ENCODE measurements at places on chromosomes 6 and 20.

DNA sequence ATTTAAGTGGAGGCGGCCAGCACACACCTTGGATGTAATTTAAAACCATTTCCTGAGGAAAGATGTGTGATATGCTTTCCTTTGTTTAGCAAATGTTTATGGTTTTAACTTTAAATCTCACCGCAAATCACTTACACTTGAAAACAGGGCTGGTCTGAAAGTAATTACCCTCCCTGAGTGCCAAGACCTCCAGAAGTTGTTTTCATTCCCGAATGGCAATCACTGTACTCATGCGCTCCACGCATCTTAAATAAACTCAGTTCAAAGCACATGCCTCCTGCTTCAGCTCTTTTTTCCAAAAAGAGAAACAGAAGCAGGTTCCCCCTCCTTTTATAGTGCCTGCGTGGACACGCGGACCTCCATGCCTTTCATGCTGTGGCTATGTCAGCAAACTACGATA is 224.0 kb downstream of the SMOC2 start:
- DNase-seq = no peak

- DNase-seq = no peak
These were observed 56.4 kb downstream of the TAF4 start for GRCh38 chr20:62009322-62009721.

GRCh38 chr6:146381486-146381885 is 162.1 kb upstream of the RAB32 start:
- no peak for DNase-seq

GRCh38 chr6:167831281-167831828 is 4.6 kb downstream of the AFDN start:
- no peak for DNase-seq

DNA sequence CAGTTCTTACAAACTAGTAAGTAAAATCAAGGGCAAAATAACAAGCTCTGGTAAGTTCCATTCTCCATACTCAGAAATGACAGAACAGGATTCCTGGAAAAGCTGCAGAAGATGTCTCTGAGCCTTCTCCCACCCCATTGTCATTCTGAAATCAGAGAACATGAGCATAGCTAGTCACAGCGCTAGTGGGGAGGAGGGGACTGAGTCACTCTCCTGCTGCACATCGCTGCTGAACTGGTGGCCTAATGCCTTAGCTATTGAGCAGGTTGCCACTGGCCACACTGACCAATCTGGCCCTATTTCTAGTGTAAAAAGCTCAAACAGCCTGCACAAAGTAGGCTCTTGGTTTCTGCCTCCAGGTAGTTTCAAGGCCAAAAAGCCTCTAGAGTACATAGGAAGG is 26.1 kb upstream of the RIPPLY2 start:
- no peak for DNase-seq

DNA sequence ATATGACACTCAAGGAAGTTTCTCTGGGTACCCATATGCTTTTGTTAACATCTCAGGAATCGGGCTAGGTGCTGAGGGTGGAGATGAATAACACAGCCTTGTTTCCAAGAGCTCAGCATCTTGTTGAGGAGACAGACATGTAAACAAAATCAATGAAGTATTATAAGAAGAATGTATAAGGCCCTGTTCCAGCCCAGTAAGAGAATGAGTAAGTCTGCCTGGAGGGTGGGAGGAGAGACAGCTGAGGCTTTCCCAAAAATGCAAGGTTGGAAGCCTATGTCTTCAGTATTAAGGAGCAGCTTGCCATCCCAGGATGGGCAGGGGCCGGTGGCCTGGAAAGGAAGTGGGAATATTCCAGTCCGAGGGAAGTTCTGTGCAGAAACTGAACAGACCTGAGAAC is 615.3 kb upstream of the BTBD3 start:
- no peak for DNase-seq

- no peak for DNase-seq
These were observed 112.0 kb upstream of the BEND6 start for GRCh38 chr6:56842686-56843475.

GRCh38 chr6:143936778-143937667 is 71.0 kb downstream of the PLAGL1 start:
- no peak for DNase-seq

DNA sequence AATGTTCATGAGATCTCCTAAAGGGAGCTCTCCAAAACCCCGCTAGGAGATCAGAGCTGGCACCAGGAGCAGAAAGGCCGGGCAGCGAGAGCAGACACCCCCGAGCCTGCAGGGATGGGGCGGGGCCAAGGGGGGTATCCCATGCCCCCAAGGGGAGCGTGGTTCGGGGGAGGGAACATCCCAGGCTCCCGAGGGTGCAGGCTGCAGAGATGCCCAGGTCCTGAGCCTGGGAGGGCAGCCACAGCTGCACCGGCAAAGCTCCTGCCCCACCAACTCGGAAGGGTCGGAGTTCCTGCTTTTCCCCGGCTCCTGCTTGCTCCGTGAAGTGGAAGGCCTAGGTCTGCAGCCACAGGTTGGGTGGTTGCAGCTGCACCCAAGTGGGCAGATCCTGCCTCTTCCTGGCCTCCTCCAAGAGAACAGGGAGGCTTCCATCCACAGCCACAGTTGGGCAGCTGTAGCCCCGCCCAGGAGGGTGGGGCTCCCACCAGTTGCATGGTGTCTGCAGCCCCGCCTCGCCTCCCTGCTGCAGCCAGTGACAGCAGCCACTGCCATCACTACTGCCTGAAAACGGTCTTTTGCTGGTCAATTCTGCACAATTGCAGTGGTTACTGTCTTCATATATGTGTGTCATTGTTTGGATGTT is 13.4 kb upstream of the GMNN start:
- no peak for DNase-seq

DNA sequence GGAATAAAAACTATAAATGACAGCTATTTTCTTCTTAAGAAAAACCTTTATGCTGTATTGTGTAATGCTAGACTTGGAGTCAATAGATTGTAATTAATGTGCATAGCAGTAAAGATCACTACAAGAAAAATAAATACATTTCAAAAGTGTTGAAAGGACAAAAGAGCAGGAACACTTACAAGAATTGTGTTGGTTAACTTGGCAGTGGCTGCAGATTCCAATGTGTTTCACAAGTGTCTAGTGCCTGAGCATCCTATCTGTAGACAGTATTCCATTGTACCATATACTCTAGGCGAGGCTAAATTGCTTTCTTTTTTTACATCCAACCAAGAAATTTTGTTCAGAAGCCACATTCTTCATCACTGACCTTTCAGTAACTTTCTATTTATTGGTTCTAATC is 924.1 kb downstream of the EPHA7 start:
- DNase-seq = no peak

DNA sequence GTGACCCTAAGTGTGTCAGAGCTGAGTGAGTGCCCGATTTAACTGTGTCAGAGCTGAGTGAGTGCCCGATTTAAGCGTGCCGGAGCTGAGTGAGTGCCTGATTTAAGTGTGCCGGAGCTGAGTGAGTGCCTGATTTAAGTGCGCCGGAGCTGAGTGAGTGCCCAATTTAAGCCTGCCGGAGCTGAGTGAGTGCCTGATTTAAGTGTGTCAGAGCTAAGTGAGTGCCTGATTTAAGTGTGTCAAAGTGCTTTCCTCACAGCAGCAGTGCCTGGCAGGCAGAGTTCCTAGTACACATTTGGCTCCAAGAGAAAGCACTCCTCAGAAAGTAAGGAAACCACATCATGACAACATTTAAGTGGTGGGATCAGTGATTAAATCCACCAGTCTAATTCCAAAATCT is 13.2 kb downstream of the SERAC1 start:
- DNase-seq = no peak

DNA sequence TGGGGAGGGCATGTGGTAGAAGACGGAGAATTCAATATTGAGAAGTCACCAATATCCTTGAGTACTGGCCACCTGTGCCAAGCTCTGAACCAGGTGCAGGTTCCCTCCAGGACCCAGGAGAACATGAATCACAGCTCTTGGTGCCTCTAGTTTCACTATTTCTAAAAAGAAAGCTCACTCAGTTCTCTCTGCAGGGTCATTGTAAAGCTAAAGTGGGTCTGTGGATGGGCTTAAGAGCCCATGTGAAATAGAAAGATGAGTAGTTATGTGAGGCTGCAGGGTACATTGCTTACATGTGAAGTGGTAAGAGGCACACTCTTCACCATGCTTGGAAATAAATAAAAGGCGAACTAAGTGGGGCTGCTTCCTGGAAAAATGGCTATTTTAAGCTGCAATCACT is 43.6 kb downstream of the ZNF831 start:
- DNase-seq = no peak

DNA sequence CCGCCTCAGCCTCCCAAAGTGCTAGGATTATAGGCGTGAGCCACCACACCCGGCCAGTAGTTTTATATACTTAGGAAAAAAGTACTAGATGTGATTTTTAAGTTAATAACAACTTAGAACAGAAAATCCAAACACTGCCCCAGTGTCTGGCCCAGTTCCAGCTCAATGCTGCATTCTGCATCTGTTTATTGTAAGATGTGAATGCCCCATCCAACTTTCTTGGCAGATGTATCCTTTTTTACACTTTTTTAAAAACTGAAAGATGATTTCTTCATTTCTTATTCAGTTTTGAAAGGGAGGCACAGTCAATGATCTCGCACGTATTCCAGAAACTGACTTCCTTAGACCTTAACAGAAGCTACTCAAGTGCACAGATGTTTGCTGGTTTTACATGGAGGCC is 85.6 kb upstream of the SRSF6 start:
- no peak for DNase-seq

- DNase-seq = no peak
These were observed 18.3 kb downstream of the CPNE5 start for GRCh38 chr6:36820700-36821580.

GRCh38 chr20:53048387-53048786 is 76.2 kb downstream of the TSHZ2 start:
- no peak for DNase-seq

DNA sequence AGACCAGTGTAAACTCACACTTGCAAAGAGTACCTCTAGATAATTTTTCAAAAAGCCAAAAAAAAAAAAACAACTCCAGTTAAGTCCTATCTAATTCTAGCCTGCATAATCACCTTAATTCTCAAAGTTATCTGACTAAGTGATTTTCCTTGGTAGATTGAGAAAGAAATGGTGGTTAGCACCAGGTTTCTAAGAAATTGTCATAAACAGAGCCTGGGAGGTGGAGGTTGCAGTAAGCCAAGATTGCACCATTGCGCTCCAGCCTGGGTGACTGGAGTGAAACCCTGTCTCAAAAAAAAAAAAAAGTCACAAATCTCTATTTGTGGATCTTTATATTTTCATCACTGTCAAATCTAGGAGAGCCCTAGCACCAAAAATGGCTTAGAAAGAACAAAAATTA is 8.9 kb downstream of the FBXO5 start:
- no peak for DNase-seq

DNA sequence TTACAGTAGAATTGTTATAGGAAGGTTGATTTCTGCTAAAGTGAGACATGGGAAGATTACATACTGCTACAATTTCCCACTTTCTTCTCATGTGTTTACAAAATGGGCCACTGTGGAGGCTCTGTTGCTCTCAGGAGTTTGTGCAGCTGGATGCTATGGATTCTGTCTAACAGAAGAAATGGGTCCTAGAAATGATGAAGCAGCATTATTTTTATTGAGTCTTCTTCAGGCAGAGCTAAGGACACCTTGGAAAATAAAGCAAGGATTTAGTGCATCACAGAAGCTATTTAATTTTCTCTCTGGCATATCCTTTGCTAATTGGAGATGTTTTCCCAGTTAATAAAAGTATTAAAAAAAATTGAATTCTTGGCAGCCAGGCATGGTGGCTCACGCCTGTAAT is 29.2 kb downstream of the CCDC170 start:
- no peak for DNase-seq

DNA sequence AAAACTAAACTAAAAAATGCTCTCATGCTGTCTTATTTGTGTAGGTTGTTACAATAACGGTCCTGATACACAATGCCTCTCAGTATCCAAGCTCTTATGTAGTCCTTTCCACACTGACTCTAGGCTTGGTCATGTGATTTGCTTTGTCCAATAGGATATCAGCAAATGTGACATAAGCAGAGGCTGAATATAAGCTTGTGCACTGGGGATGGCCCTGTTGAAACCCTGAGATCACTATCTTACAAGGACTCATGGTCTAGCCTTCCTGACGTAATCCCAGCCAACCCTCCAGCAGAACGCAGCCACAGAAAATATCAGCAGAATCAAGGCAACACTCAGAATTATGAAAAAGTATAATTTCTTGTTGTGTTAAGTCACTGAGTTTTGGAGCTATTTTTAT is 145.1 kb upstream of the CCN2 start:
- no peak for DNase-seq

- DNase-seq = no peak
These were observed 330.9 kb downstream of the LMBRD1 start for GRCh38 chr6:69465866-69466265.

DNA sequence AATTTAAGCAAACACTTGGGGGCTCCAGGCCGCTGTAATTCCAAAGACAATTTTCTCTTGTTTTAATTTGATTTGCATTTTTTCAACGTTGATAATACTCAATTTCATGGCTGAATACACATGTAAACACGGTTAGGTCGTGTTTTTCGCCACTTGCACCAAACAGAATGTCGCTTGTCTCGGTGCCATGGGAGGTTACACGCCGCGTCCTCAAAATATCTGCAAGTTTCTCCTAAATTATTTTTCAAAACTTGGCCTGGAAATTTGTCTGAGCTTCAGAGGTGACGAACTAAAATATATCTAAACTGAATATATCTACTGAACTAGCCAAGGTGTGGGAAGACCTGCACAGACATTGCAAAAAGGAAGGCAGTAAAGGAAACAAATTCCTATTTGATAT is 15.0 kb downstream of the FOXA2 start:
- no peak for DNase-seq

DNA sequence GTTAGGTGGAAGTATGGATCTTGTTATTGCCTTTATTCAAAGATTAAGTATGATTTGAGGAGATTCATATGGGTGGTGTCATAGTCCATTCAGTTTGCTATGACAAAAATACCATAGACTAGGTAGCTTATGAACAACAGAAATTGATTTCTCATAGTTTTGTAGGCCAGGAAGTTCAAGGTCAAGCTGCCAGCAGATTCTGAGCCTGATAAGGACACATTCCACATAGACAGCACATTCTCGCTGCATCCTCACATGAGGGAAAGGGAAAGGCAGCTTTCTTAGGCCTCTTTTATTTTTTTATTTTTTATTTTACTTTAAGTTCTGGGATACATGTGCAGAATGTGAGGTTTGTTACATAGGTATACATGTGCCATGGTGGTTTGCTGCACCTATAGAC is 27.7 kb downstream of the ME1 start:
- DNase-seq = no peak

DNA sequence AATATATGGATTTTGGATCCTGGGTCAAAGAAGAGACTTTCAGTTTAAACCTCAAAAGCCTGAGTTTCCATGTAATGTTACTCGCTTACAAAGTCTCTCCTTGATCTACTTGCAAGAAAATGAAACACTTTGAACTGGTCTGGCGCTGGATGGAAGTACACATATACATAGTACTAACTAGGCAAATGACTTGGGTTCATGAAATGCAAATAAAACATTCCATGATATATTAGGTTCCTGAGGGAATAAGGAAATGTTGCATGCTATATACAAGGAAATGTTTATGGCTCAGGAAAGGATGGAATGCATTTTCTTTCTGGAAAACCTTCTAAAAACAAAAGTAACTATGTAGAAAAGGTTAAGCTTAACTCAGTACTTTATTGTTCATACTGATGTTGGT is 11.4 kb upstream of the TXLNB start:
- no peak for DNase-seq

GRCh38 chr6:4322846-4323309 is 187.5 kb upstream of the ECI2 start:
- no peak for DNase-seq

- no peak for DNase-seq
These were observed 71.6 kb downstream of the BANF2 start for GRCh38 chr20:17771206-17772004.

Measured in T-helper 2 cell (primary cell).